Effector CD8-positive, alpha-beta T cell (primary cell): ENCODE measurements at places on chromosomes 1 and 21.

DNA sequence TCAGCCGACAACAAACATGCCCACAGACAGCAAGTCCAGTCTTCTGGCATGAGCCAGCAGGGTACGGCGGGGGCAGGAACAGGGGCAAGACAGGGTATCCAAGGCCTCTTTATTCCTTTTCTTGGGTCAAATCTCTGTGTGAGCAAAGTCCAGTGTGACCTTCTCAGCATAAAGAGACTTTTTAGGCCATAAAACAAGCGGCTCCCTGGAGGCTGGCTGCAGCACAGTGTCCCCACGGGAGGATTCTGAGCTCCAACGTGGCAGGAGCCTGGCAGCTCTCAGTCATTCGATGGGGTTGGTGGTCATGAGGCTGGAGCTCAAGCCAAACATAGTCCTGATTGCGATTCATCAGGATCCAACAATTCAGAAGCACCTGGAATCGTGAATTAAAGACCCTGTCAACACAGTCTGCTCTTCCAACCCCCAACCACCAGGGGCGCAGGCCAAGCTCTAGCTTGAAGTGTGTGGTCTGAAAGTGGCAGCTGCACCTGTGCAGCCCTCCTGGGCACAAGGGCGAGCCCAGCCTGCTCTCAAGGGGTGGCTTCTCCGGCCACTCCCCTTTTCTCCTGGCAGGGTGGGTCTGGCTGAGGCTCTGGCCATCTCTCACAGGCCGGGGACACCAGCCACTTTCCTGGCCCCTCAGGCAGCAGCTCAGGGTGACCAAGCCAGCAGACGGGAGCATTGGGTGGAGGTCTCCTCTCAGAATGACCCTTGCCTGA lies 62.1 kb downstream of the SLC66A1 start:
- DNase-seq: no peak

GRCh38 chr1:185520188-185520920 lies 203.3 kb upstream of the IVNS1ABP start:
- no peak for DNase-seq

- DNase-seq: no peak
Measured at GRCh38 chr1:51794868-51795267, 83.7 kb downstream of the NRDC start.

- DNase-seq: no peak
Measured at GRCh38 chr1:222970040-222970439, 155.2 kb downstream of the DISP1 start.

- peak; percentile 95 for DNase-seq
Measured at GRCh38 chr1:35882945-35883634, at the start of gene AGO1. Gene AGO1, plus strand, starts transcription at chr1:35883209. Its CDS starts 213 bp downstream, at chr1:35883422.

GRCh38 chr1:231242516-231243198 lies 1.6 kb downstream of the GNPAT start:
- DNase-seq: no peak

GRCh38 chr1:68144856-68145255 lies 87.5 kb downstream of the WLS start:
- no peak for DNase-seq

GRCh38 chr1:1004420-1004779 lies 4.5 kb upstream of the HES4 start:
- DNase-seq: no peak

DNA sequence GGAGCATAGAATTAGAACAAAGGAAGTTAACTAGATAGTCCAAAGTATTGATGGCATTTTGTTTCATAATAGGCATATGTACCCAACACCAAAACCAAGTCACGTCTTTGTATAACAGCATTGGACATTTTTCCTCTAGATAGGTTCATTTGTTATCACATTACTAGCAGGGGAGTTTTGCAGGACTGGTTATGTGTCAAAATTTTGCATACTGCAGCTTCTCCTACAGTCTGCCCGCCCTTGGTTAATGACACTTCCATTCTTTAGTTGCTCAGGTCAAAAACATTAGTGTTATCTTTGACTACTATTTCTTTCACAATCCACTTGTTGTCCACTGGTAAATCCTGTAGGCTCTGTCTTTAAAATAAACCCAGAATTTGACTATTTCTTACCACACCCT lies 8.9 kb downstream of the CAPZA1 start:
- no peak for DNase-seq

- DNase-seq: no peak
Measured at GRCh38 chr1:9111957-9112356, 16.9 kb downstream of the GPR157 start.

- DNase-seq: no peak
Measured at GRCh38 chr1:230750576-230750975, 3.4 kb downstream of the CAPN9 start.

- DNase-seq: no peak
Measured at GRCh38 chr1:156842618-156843300, 16.2 kb downstream of the INSRR start.

- DNase-seq: no peak
Measured at GRCh38 chr1:67955591-67955990, 94.8 kb downstream of the DIRAS3 start.

- DNase-seq: no peak
Measured at GRCh38 chr1:153490272-153491051, 30.0 kb upstream of the S100A7 start.

DNA sequence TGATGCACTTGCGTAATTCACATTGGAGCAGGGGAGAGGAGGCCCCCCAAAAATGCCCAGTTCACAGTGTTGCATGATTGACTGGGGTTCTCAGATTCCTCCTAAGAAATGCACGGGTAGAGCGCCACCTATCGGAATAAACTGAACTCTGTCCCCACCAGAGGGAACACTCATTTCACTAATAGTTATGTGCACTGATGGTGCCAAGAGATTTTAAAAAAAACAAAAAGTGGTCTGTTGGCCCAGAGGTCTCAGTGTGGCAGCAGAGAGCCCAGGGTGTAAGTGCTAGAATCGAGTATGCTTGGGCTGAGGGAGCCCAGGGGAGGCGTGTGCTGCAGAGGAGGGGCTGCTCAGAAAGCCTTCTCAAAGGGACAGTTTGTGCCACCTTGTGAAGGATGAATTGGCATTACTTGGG lies 6.9 kb downstream of the PINK1 start:
- DNase-seq: peak; percentile 26

DNA sequence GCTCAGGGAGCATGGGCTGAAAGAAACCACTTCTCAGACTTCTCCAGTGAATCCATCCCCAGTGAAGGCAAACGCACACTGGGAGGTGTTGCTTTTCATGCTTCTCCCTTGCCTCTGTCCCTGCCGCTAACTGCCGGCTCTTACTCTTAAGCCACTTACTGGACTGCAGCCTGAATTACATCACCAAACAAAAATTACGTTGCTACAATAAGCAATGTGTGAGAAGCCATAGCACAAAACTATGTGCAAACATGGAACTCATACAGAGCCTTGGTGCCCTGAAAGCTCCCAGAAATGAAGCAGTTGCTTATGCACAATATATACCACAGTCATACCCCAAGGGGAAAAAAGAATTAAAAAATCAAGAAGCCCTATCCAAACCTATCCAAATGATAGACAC lies 375.2 kb downstream of the KCNH1 start:
- DNase-seq: no peak

DNA sequence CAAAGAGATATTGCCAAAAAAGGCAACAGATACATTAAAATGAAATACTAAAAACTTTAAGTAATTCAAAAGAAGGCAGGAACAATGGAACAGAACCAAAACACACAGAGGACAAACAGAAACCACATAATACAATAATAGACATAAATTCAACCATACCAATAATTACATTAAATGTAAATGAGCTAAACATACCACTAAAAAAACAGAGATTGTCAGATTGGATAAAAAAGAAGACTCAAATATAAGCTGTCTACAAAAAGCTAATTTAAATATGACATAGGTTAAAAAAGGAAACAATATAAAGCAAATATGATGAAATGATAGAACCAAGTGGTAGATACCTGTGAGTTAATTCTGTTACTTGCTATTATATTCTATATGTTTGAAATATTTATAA lies 44.1 kb upstream of the ATP5PO start:
- no peak for DNase-seq

DNA sequence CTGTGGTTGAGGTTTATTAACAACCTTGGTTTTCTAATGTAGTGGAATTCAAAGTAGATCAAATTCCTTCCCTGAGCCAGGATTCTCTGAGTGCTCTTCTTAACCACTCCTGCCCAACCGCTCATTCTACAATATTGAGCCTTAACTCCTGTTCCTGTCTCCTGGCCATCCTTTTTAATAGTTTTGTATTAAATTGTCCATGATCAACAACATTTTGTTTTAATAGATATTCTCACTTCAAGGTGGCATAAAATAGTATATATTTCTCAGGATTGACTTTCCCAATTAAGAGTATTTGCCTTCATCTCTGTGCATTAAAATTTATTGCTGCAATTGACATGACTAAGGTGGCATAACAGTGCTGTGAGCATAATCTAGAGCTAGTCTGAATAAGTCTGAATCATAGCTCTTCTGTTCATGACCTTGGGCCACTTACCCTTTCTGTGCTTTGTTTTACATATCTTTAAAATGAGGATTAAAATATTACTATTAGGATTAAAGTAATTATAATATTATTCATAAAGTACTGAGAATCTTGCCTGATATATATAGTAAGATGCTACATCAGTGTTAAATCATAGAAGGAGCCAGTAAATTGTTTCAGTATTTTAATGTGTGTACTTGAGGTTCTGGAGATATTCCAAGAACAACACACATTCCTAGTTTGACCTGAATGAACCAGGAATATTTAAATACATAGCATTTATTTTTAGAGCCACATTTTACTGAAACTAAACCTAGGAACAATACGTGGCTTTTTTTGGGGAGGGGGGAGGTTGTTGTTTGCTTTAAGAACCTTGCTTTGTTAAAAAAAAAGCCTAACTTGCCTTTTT lies 76.4 kb downstream of the ADGRL2 start:
- DNase-seq: no peak

DNA sequence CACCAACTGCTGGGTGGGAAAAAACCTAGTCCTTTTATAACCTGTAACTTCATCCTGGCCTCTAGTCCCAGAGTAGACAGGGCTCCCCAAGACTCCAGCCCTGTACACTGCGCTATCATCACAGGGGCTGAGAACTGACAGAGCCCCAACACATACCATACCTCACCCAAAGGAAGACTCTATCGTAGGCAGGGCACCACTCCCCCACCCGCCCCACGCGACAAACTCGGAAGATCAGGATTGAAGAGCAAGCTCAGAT lies 15.8 kb downstream of the INPP5B start:
- DNase-seq: no peak

GRCh38 chr1:100404821-100405220 lies 52.5 kb downstream of the CDC14A start:
- DNase-seq: no peak

- no peak for DNase-seq
Measured at GRCh38 chr1:47424336-47424982, 8.4 kb downstream of the FOXE3 start.

DNA sequence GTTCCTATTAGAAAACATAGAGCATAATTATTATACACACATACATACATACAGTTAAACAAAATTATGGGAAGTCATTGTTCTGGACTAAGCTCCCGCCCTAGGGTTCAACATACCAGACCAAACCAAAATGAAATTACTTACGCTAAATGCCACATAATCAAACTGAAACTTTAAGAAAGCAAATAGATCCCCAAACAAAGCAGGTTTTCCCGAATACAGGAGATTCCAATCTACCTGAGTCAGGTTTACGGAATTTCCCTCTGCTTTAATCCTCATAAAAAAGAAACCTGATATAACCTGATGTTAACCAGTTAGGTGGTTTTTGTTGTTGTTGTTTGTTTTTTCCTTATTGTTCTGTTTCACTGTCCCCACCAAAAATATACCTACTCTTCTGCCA lies 1886.9 kb downstream of the NCAM2 start:
- no peak for DNase-seq

DNA sequence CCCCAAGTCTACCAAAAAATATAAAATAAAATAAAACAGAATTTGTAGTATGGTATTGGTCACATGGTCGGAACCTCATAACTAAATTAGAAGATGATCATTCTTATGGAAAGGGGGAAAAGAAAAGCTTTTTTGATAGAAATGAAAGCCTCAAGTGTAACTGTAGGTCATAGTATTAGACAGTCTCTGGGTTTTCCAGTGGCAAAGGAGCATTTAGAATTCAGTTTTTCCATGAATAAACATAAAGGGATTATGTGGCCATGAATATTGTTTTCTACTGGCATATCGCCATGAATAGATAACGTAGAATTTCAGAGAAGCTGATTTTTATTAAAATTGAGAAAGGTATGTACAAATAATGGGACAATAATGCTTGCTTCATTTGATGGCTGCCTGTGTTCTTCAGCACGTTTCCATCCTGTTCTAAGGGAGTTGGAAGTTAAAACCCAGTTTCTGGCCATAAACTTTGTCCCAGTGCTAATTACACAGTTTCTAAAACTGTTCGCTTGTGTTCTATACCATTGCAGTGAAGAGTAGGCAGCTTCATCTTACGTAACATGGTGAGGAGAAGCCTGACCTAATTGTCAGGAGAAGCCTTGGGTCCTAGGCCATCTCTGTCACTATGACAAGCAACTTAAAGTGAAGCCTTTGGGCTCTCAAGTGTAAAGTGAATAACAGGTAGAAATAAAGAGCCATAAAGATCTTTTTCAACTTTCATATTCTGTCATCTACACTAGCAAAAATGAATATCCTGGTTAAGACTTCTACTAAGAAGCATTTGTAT lies 70.5 kb upstream of the PGD start:
- DNase-seq: no peak

- DNase-seq: no peak
Measured at GRCh38 chr1:3219791-3220467, 150.9 kb downstream of the PRDM16 start.

DNA sequence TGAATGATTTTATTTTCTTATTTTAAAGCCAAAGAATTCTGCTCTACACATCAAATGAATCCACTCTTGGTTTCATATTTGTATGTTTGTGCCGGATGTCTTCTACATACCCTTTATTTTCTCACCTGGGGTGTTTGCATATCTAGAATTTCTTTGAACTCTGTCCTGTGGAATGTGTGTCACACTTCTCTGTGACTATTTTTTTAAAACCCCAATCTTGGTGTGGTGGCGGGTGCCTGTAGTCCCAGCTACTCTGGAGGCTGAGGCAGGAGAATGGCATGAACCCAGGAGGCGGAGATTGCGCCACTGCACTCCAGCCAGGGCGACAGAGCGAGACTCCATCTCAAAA lies 35.4 kb downstream of the CENPF start:
- no peak for DNase-seq

DNA sequence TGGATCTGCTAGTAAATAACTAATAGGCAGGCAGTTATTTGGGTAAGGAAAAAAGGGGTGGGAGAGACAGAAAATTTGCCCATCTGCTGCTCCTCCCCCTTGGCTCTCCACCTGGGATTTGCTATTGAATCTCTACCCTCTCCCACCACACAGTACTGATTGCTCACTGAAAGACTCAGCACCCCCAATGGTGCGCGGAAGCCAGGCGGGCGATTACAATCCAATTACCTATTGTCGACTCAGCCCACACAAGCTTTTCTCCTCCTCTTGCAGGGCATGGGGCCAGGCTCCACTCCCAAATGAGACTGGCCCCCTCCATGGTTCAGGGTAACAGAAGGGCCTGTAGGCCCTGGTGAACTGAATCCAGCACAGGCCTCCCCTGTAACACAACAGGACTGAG lies 2.7 kb upstream of the HMGN2 start:
- no peak for DNase-seq

GRCh38 chr1:228851618-228852017 lies 116.3 kb downstream of the RHOU start:
- no peak for DNase-seq

GRCh38 chr1:112904831-112905261 lies 51.1 kb downstream of the SLC16A1 start:
- no peak for DNase-seq
